ENCODE measurements at places on chromosomes 6 and 20.

GRCh38 chr6:24949020-24949569 is 13.3 kb upstream of the RIPOR2 start:
- DNase-seq = no peak

- no peak for DNase-seq
These were observed 30.1 kb downstream of the SF3B5 start for GRCh38 chr6:144065213-144065660.

DNA sequence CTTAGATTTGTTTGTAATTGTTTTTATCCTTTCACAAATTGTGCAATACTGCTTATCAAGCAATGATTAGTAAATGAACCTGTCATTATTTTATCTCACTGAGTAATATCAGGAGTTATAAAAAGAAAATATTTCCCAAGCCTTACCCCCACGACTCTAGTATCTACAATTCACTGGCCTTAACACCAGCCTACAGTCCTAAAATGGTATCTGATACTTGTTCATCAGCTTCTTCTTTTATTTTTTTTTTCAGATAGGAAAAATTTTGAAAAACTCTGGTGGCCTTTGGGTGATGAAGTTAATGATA is 160.8 kb upstream of the FOXA2 start:
- DNase-seq = no peak

GRCh38 chr20:52240802-52241201 is 49.2 kb upstream of the ZFP64 start:
- no peak for DNase-seq

GRCh38 chr6:118542184-118542952 is 5.7 kb upstream of the PLN start:
- no peak for DNase-seq

GRCh38 chr6:156420172-156420993 is 356.8 kb upstream of the ARID1B start:
- DNase-seq = no peak

DNA sequence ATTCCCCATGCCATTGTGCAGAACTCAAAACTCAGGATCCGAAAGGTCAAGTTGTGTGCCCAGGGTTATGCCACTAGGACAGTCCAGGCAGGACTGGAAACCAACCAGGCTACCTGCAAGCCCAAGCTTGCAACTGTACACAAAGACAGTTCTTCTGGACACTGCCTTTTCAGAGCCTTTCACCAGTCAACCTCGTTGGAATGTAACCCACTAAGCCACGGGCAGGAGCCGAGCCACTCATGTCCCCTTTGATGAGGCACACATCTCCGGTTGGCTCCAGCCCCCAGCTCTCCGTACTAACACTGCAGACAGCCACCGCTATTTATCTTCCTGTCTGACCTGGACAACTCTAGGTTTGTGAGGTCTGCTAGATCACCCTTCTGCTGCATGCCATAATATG is 62.5 kb downstream of the BMP7 start:
- no peak for DNase-seq

DNA sequence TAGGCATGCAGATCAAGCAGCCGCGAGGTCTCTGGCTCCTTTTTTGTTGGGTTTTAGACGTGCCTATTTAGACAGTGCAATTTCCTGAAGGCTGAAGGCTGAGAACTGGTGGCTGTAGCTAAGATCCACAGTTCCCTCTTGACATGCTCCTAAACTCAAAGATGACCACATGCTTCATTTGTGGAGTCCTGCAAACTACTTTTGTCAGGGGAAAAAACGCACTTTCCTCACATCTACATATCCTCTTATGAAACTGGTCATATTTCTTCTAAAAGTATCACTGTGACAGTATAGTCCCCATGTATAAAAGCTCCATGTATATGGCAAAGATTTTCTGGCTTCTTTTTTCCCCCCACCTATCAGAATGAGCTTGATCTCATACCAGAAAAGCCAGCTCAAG is 30.7 kb downstream of the LYRM4 start:
- DNase-seq = no peak

- no peak for DNase-seq
These were observed 893.4 kb downstream of the C6orf118 start for GRCh38 chr6:164415832-164416563.

GRCh38 chr6:47073125-47074110 is 31.3 kb upstream of the ADGRF1 start:
- no peak for DNase-seq

DNA sequence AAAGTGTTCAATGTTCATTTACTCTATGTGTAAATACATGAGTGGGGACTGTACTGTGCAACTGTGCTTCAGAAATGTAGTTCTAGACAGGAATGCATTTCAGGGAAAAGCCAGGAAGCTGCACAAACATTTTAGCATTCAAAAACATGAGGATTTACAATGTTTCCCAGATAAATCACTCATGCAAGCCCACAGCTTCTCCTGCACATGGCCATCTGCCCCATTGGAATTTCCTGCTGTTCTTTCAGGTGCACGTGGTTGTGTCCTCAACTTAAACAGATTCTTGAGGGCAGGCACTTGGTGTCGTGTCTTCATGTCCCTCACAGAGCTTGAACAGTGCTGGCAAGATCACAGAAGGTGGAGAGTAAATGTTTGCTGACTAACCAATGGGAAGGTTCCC is 101.5 kb downstream of the UNC5CL start:
- DNase-seq = no peak

- DNase-seq = peak; percentile 83
These were observed 868 bp downstream of the SAMD10 start for GRCh38 chr20:63978319-63979228.

- no peak for DNase-seq
These were observed 762.4 kb upstream of the SLC35B3 start for GRCh38 chr6:9197726-9198125.
